ENCODE measurements at places on chromosomes 3 and 15. TPM values are rescaled to one million over a fixed set of nuclear protein-coding genes. Genes with fewer than 3 reads are reported as not detected.

FHIT gene
- total RNA-seq = 16.1 TPM

GPR27 gene
- total RNA-seq = 6.7 TPM

ERICH6 gene
- not detected for total RNA-seq

COL7A1 gene
- total RNA-seq = 38.4 TPM

SH3BP5 gene
- 14.7 TPM for total RNA-seq

RTP1 gene
- not detected for total RNA-seq

BFSP2 gene
- not detected for total RNA-seq

- no peak overlapping the region for H3K27ac ChIP-seq
- peaks cover 7% of the 10 kb centered on the region for H3K27me3 ChIP-seq
- H3K4me1 ChIP-seq = no peaks in the 10 kb centered on the region
- DNase-seq = no peak
- no peak overlapping the region for H3K4me3 ChIP-seq
These were observed 11.4 kb upstream of the SLC6A6 start for GRCh38 chr3:14391033-14391432.

- no peak overlapping the region for H3K27ac ChIP-seq
- no peak for DNase-seq
- no peaks in the 10 kb centered on the region for H3K36me3 ChIP-seq
- no peak overlapping the region for H3K4me3 ChIP-seq
- H3K4me1 ChIP-seq = no peaks in the 10 kb centered on the region
These were observed 8.8 kb downstream of the BCL2A1 start for GRCh38 chr15:79962178-79962577.

- peaks cover 2% of the 10 kb centered on the region for H3K36me3 ChIP-seq
- peaks cover 15% of the 10 kb centered on the region for H3K4me1 ChIP-seq
- no peak overlapping the region for H3K27ac ChIP-seq
- H3K4me3 ChIP-seq = no peak overlapping the region
These were observed 8.4 kb downstream of the ITGB5 start for GRCh38 chr3:124878561-124879336.

DNA sequence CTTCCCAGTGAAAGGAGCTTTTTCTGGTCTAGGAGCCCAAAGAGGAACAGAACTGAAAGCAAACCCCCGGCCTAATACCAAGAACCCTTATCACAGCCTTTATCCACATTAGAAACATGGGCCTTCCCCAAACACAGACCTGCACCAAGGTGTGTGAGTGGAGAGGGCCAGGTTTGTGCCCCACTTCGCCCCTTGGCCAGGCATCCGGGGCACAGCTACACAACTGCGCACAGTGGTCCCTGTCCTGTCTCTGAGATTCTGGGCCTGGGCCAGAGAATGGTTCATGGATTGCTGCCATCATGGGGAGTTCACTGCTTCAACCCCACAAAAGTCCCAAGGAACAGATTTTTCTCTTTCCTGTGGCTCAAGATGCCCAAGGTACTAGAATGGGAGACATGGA lies 125.5 kb upstream of the ABHD17C start:
- no peak overlapping the region for H3K27ac ChIP-seq
- H3K36me3 ChIP-seq = peaks cover 19% of the 10 kb centered on the region
- no peaks in the 10 kb centered on the region for H3K4me1 ChIP-seq
- no peaks in the 10 kb centered on the region for H3K27me3 ChIP-seq
- H3K4me3 ChIP-seq = no peak overlapping the region

DNA sequence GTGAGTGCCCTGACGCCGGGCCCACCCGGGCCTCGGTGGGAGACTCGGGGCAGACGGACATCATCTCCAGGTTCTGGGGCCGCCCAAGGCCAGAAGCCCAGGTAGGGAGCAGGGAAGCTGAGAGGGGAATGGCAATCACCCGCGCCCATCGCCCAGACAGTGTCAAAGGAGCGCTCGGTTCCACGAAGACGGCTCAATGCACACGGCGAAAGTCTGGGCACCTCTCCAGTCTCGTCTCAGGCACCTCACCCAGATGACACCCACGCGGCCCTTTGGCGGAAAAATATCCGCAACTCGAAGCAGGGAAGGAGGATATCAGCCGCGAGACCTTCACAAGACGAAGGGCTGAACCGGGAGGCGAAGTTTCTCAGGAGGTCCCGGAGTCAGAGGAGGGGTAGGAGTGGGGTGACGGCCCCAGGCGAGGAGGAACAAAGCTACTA lies 916 bp downstream of the IL17RD start:
- DNase-seq = no peak
- no peaks in the 10 kb centered on the region for H3K36me3 ChIP-seq
- H3K27ac ChIP-seq = peak overlapping the region; percentile 91
- peaks cover 33% of the 10 kb centered on the region for H3K27me3 ChIP-seq
- H3K4me3 ChIP-seq = peak overlapping the region; percentile 85

- peak; percentile 1 for DNase-seq
- H3K4me3 ChIP-seq = no peak overlapping the region
- H3K27me3 ChIP-seq = peaks cover 5% of the 10 kb centered on the region
- no peak overlapping the region for H3K27ac ChIP-seq
These were observed 70.9 kb downstream of the SCN5A start for GRCh38 chr3:38578551-38578950.

- peak overlapping the region; percentile 85 for H3K4me3 ChIP-seq
- no peak for DNase-seq
- H3K4me1 ChIP-seq = peaks cover 21% of the 10 kb centered on the region
- H3K27ac ChIP-seq = no peak overlapping the region
These were observed 2.1 kb downstream of the ZFAND6 start for GRCh38 chr15:80061582-80061981.

DNA sequence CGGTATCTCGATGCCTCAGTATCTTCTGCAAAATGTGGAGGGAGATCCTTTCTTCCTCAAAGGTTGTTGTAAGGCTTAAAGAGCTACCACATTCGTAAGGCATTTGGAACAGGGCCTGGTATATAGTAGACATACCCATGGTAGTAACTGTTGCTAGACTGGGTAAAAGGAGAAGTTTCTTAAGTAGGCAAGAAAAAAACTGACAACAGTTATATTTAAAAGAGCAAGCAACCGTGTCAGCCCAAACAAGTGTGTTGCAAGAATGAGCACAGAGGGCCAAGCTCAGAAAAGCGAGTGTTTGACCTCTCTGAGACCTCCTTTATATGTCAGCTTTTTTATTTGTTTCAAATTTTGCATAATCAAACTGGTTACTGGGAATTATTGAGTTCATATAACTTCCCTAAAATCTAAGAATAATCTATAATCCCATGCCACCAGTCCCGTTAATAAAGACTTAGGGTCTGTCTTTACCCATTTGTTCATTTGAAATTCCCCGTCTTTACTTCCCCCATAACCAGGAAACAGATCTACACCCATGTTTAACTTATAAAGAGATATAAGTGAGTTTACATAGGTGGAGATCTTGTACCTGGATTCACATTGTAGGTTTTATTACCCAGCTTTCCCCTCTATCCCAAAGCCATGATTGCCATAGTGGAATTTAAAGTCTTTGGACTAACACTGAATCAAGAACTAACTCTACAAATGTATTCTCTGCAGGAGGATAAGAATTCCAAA lies 7.3 kb downstream of the B3GNT5 start:
- DNase-seq = no peak

Measured in progenitor cell of endocrine pancreas (in vitro differentiated cells).